ENCODE measurements at places on chromosomes 2 and 18.
A peak's percentile ranks its signal among the peaks of the same experiment; 100 is the strongest.

GRCh38 chr2:66497431-66498288, 62.7 kb downstream of the MEIS1 start:
- DNase-seq, result no peak

DNA sequence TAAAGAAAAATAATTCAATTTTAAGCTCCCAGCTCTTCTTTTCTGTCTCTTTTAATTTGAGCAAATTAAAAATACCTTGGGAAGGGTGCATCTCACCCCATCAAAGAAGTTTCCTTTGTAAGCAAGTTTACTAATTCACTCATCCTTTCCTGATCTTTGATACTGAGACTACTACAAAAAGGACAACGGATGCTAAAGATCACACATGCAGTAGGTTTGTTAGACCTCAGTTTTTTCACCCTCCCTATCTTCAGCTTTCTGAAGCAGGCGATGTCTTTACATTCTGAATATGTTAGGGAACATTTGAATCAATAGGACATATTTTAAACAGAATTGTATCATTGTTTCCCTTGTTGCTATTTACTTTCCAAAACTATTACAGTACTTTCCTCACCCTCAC, 6.0 kb upstream of the HNRNPLL start:
- no peak for DNase-seq

- DNase-seq, result no peak
Measured at GRCh38 chr18:9321736-9322135, 12.8 kb upstream of the TWSG1 start.

DNA sequence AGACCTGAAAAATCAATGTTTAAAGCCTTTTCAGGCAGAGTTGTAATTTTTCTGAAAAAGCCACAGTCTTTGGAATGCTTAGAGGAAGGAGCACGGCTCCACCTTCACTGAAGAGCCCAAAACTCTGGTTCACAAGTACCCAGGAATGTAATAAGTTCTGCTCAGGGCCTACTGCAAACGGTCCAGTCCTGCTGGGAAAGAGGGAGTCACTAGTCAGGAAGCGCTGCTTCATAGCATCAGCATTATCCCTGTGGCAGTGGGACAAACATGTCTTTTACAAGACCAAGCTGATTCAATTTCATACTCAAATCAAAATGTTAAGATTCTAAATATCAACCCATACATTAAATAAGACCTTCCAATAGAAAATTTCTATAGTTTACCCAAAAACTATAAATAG, 152.9 kb upstream of the PGAP1 start:
- peak; percentile 30 for DNase-seq

GRCh38 chr18:74425876-74426275, 31.2 kb downstream of the DIPK1C start:
- DNase-seq, result no peak

DNA sequence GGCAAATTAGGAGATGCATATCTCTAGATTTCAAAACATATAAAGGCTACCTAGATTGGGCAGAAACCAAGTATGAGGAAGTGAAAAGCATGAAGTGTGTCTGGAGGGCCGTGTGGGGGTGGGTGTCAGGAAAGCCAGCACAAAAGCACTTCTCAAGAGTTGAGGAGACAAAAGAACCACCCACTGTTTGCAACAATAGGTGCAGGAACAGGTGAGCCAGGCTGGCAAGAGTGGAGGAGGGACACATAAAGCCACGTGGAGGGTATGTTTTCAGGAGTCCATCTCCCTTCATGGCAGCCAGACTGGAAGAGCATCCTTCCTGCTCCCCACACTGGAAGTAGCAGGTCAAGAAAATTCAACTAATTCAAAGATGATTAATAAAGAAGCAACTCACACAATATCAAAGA, 96.4 kb downstream of the CERS6 start:
- DNase-seq, result no peak

DNA sequence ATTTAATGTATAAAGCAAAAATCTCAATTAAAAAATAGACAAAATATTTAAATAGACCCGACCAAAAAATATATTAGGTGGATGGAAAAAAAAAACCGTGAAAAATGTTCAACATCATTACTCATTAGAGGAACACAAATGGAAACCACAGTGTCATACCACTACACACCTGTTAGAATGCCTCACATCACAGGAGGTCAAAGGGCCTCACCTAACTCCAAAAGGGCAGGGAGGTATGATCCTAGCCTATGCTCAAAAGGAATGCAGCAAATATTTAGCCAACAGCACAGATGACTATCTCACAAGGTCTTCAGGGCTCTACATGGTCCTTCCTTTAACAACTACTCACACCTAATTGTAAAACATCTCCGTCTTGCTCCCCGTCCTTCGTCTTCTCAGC, 185.5 kb upstream of the SETBP1 start:
- no peak for DNase-seq

- DNase-seq, result no peak
Measured at GRCh38 chr2:197990356-197990755, 186.0 kb downstream of the PLCL1 start.

GRCh38 chr2:176163672-176164056, 6.6 kb downstream of the HOXD3 start:
- no peak for DNase-seq

DNA sequence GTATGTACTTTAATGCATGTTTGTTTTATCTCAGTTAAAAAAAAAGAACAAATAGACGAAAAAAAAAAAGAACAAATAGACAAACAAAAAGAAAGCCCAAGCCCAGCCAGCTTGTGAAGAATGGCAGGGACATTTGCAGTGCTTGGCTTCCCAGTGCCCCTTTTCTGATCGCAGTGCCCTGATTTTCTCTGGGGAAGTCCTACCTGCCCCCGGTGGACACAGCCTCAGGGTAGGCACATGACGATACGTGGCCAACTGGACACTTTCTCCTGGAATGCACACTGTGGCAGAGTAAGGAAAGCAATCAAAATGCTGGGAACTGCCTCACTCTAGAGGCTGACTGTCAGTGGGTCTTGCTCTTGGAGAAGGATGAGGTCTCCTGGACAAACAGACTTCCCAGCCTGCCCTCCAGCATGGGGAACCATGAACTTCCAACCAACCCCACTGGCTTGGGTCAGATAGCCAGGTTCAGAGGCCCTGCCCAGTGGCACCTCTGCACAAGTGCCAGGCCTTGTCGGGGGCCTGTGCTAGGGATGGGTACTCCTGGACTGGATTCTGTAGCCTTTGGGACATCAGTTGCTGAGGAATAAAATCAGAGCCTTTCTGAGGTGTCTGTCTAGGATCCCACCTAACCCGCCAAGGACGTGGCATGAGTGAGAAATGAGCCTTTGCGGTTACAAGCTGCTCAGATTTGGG, 76.7 kb downstream of the INHBB start:
- no peak for DNase-seq

- no peak for DNase-seq
Measured at GRCh38 chr18:825891-826585, 14.0 kb upstream of the YES1 start.

GRCh38 chr2:194870974-194871535, 786.0 kb upstream of the SLC39A10 start:
- DNase-seq, result no peak

DNA sequence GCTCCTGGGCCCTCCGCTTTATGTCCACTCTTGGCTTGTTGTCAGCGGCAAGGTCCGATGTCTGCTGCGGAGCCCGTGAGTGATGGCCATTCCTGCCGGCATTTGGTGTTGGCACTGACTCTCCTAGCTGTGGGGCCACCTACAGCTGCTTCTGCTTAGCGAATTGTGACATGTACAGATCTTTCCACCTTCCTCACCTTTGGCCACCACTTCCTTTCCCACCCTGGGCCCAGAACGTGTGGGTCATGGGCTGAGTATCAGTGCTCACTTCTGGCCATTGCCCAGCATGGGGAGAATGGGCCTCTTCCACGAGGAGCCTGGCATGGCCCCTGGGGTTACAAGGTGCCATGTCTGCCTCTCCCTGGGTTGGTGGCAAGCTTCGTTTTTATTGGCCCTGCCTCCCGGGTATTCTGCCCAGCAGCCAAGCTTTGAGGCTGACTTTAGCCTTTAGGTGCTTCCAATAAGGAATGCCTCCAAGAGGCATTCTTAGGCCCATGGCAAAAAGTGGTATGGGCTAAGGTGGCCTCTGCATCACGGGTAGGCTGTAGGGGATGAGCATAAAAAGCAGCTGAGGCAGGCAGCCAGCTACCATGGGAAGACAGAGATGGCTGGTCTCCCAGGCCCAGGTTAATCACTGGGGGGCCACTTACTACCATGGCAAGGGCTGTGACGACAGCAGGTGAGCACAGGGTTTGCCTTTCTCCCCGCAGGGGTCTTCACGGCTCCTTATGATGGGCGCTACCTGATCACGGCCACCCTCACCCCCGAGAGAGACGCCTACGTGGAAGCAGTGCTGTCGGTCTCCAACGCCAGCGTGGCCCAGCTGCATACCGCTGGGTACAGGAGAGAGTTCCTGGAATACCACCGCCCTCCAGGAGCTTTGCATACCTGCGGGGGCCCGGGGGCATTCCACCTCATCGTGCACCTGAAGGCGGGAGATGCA, 65.8 kb downstream of the EMILIN2 start:
- no peak for DNase-seq

DNA sequence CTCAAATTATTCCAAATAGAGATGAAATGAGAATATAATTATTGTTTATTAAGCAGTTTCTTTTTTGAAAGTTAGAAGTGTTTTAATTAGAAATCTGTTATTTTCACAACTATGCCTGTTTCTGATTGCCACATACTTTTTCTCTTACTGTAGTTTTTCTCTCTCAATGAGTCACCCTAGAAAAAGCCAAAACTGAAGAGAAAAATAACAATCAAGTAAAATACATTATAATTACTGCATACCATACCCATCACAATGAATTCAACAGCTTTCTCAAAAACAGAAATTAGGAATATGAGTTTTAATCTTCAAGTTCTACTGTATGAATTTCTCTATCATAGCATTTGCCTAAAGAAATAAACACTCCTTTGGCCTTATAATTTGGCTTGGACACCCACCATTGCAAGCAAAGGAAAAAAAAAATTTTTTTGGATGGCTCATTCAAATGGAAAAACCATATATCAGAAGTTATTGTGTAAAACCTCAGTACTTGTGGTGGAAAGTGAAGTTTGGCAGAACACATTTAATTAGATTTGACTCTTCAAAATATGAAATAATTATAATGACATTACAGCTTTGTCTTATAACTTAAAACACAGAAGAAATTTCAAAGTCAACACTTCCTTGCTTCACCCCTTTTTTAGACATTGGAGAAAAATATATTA, 138.5 kb downstream of the DYM start:
- peak; percentile 38 for DNase-seq

DNA sequence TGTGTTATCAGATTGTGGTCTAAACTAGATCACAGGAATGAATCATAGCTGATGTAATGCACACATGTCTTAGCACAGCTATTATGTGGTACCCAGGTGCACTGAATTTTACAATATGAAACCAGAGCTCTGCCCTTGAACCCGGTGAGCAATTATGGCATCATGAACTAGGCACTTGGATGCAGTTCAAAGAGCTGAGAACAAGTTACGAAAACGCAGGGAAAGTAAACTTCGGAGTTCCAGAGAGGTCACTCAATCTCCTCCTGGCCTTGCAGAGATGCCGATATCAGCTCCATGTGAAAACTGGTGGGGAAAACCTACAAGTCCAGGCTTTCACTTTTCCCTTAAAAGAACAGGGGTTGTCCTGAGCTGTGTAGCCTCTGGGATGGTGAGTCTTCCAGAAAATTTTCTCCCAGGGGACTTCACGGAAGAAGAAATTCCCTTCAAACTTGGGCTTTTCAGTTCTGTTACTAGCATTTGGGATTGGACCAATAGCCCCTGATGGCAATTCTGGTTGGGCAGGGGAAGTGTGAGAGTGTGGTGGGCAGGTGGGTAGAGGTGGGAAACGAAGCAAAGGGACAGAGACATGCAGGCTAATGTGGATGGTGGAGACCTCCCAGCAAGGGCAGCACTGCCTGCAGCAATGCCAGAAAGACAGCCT, 71.1 kb upstream of the SH3BP4 start:
- no peak for DNase-seq

DNA sequence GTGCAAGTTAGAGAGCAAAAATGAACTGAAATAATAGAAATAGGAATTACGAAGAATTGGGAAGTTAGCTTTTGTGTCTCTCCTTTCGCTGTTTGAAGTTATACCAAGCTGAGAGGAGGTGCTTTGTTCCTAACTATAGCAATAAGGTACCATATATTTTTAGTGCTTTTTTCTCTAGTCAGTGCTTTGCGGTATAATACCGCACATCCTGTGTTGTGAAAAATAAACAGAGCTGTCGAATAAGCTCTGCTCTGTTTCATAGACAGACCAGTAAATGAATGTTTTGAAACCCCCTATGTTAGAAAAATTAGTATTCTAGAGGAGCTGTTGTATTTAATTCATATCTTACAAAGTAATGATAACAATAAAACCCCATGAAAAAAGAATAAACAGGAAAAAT, 130.8 kb downstream of the MAP4K4 start:
- no peak for DNase-seq

GRCh38 chr2:30148850-30149249, 2.0 kb downstream of the YPEL5 start:
- DNase-seq, result no peak

DNA sequence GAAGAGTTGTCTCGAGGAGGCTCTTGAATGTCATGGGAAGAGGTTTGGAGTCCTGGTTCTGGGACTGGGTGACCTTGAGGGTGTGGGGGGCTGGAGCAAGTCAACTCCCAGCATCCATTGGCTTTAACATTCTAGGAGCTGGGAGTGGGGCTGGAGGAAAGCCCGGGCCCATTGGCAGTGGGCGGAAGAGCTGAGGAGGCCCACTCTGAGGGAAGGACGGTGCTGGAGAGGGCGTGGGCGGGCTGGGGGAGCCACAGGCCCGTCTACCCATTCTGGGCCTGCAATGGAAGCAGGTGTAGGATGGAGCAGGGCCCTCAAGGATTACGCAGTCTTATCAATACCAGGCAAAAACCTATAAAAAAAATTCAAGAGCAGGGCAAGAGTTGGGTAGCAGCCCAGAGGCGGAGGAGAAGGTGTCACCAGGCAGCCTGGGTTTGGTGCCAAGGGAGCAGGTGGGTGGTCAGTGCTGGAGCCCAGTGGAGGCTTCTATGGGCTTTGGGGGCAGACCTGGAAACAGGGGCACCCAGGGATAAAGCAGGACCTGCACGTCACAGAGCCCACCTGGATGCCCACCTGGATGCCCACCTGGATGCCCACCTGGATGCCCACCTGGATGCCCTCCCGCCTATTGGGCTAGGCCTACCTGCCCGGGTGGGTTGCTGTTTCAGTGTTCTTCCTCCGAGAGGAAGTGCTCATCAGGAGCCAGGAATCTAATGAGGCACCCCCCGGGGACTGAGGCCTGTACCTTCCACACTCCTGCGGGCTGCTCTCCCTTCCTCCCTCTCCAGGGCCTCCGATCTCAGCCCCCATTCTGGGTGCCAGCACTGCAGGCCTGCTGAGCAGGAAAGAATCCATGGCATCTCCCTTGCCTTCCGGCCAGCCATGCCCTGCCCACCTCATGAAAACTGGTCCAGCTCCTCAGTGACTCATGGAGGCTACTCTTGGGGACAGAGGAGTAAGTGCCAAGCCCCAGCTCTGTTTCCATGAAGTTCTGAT, 71.3 kb downstream of the CTIF start:
- peak; percentile 68 for DNase-seq
